ENCODE measurements at places on chromosomes 4 and X.

DNA sequence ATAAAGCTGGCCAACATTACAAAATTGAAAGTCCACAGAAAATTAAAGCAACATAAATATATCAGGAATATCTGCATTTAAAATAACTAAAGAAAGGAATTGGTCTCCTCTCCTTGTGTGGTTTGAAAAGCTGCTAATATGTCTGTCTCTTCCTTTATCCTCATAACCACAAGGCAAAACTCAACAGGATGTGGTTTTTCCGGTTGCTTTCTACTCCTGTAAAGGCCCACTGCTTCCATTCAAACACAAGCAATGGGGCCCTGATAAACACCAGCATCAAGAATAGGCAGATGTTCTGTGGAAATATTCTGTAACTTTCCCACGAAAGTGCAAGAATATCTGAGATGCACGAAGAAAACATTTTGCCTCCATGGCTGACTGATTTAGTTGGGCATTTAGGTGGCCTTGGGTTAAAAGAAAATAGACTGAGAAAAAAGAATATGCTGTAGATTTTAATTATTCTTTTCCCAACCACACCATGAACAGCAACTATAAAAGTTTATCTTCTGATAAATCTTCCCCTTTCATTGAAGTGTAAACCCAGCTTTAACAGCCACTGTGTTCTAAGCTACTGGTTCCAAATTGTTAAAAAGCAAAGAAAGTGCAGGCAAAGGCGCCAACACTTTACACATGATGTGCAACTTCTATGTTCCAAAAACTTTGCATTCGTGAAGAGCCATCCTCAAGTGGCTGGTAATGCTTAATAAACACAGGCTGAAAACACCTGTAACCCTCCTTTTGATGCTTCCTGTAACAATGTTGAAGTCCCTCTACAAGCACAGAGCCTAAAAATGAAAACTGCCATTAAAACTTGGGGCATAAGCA, 50.5 kb upstream of the NDST3 start:
- DNase-seq, result no peak

- DNase-seq, result peak; percentile 54
Measured at GRCh38 chrX:103254171-103254824, 657 bp downstream of the TCEAL8 start.

DNA sequence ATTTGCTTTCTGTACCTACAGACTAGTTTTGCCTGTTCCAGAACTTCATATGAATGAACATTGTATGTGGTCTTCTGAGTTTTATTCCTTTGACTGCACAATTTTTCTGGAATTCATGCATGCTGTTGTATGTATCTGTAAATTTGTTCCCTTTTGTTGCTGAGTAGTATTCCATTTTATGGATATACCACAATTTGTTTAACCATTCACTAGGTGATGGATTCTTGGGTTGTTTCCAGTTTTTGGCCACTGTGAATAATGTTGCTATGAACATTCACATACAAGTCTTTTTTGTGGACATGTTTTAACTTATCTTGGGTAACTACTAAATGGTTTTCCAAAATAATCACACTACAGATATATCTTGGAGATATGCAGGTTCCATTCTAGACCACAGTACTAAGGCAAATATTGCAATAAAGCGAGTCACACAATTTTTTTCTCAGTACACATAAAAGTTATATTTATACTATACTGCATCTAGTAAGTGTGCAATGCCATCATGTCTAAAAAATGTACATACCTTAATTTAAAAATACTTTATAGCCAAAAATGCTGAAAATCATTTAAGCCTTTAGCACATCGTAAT, 58.7 kb downstream of the TSPAN5 start:
- no peak for DNase-seq

DNA sequence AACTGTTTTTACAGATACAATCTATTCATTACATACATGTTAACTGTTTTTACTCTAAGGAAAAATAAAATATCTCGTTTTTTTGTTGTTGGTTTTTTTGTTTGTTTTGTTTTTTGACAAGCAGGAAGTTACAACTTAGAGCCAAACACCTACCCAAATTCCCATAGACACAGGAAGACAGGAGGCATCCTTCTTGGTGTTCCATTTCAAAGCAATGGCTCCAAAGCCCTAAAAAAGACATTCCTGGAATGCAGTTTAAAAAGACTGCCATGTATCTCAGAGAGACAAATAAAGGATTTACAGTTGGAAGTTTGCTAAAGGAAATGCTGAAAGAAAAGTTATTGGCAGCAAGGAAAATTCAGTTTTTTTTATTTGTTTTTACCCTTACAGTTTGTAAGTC, 16.7 kb downstream of the ETFDH start:
- DNase-seq, result no peak

DNA sequence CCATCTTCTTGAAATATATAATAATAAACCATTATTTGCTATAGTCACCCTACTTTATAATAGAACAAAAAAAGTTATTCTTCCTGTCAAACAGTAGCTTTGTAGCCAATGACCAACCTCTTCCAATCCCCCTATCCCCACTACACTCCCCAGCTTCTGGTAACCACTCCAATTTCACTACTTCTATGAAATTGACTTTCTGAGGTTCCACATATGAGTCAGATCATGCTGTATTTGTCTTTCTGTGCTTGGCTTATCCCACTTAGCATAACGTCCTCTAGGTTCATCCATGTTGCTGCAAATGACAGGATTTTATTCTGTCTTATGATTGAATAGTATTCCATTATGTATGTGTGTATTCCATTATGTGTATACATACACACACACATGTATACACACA, 809.7 kb upstream of the NDST4 start:
- no peak for DNase-seq

- no peak for DNase-seq
Measured at GRCh38 chrX:67100031-67100884, 443.6 kb upstream of the AR start.

DNA sequence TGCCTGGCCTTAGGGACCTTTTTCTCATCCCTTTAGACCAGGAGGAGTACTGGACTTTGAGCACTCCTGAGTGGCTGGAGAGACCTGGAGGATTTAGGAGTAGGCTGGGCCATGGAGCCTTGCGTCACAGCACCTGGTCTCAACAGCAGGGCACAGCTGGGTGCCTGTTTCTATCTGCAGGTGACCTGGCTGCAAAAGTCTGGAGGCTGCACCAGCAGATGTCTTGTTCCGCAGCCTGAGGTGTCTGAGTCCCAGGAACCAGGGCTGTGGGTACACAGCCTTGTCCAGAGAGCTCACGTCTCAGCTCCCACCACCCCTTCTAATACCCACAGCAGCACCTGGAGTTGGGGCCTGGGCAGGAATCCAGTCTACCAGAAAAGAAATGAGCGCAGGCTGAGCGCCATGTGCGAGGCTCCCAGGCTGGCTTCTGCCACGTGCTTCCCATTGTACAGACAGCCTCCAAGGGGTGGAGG, 5.0 kb upstream of the NSD2 start:
- peak; percentile 41 for DNase-seq

DNA sequence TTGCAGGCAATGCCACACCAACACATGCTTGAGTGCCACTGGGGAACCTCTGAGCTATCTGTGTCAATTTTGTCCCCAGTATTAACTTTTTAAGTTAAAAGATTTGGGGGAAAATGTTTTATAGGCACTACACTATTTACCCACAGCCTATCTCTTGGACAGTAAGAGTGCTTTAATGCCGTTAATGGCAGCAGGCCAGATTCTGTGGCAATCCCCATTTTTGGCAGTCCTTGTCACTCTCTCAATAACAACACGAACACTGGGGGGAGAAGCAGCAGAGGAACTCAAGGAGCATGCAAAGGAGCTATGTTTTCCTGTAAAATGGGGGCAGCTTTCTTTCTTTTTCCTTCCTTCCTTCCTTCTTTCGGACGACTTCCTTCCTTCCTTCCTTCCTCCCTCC, 168.6 kb downstream of the NSUN7 start:
- DNase-seq, result peak; percentile 4

GRCh38 chrX:47613082-47613481, 6.6 kb downstream of the SYN1 start:
- no peak for DNase-seq

DNA sequence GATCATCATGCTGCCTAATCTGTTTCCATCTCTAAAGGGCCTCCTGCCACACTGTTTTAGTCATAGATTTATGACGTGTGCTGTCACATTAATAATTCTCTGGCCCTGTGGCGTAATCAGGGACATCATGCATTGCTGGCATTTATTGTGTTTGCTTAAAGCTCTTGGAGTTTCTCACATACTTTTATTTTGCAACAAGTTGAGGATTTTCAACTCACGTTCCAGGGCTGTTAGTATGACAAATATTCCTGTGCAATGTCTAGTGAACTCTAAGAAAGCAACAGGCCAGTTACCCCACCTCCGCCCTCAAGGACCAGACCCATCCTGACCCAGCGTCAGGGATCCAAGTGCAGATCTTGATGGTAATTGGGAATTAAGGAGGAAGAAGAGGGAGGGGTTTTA, 7.8 kb upstream of the PIGA start:
- no peak for DNase-seq

DNA sequence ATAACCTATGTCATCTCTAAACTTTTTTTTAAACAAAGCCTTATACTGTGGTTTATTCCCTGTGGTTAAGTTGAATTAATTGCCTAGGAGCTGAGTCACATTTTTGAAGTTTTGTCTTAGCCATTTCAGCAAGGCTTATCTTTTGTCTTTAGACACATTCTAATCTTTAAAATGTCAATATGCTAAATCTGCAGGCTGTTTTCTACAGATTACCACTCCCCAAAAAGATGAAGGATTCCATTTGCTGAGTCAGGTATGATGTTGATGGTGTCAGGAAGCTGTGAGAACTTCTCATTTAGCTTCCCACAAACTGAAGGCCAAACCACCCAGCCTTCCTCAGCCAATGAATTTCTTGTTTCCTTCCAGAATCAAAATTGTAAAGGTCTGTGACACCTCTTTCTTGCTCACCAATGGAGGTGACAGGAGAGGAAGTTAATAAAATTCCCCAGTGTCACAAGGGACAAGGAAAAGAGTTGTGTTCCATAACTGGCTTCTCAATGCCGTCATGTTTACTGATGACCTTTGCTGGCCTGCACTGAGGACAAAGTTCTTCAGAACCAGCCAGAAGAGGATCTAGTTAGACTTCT, 3.7 kb upstream of the CXCL6 start:
- DNase-seq, result no peak

- no peak for DNase-seq
Measured at GRCh38 chr4:145786261-145786660, 106.3 kb downstream of the C4orf51 start.

DNA sequence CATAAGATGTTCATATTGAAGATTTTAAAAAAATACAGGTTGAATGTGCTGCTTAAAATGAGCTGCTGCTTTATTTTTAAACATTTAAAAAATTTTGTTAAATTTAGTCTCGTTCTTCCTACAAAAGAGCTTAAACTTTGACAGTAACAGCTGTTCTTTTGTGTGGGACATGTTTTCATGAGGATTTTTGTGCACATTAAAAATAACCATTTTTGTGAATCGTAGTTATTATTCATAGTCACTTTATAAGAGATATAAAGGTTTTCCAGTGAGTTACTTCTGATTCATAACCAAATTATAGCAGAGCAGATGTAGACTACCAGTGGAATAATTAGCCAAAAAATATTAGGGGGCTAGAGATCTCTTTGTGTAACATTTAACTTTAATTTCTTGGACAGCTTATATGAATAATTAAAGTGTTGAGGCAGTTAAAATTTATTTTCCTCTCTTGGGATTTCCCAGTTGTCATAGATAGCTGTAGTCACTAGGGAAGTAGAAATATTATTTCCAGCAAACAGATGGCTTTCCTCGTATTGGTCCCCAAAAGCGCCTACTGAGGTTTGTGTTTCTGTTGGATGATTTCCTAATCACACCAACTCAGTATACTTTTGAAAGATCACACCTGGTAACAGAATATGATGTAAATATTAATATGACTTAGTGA, 24.2 kb downstream of the RBPJ start:
- no peak for DNase-seq

- no peak for DNase-seq
Measured at GRCh38 chr4:90503677-90504076, 376.5 kb downstream of the CCSER1 start.

Measured in NCI-H345 (cell line).